ENCODE measurements at places on chromosomes 2 and 18. TPM values are rescaled to one million over a fixed set of nuclear protein-coding genes. Genes with fewer than 3 reads are reported as not detected.

The ZC3H6 gene
- total RNA-seq: 1.2 TPM

The UCN gene
- total RNA-seq: not detected

The IL18R1 gene
- total RNA-seq: 1.00 TPM

The AGFG1 gene
- total RNA-seq: 67.0 TPM

The PDE11A gene
- under 0.01 TPM for total RNA-seq

The NIF3L1 gene
- 13.9 TPM for total RNA-seq

Measured in mammary microvascular endothelial cell (primary cell).